ENCODE measurements at places on chromosomes 5 and 9. TPM values are rescaled to one million over a fixed set of nuclear protein-coding genes. Genes with fewer than 3 reads are reported as not detected.

GRCh38 chr9:94761481-94761880, 35.0 kb downstream of the AOPEP start:
- peaks cover 7% of the 10 kb centered on the region for H3K4me1 ChIP-seq
- no peak for DNase-seq
- no peak overlapping the region for H3K27ac ChIP-seq
- no peaks in the 10 kb centered on the region for H3K27me3 ChIP-seq
- no peaks in the 10 kb centered on the region for H3K36me3 ChIP-seq
- H3K4me3 ChIP-seq: no peak overlapping the region

DNA sequence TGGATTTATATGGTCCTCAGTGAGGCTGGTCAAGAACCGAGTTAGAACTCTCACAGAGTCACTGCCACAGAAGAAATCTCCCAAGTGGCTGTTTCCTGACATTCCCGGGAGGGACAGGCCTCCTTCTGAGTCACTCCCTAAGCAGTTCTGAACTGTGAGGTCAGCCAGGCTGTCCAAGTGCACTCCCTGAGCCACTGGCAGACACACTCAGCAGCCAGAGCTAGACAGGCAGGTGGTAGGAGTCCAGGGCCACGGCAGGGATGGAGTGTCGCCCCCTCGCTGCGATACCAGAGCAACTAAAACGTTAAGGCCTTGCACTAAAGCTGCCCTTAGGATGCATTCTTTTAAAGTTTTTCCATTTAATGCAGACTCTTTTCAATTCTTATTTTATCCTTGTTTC, 3.4 kb downstream of the IL4 start:
- peaks cover 16% of the 10 kb centered on the region for H3K36me3 ChIP-seq
- H3K27me3 ChIP-seq: peaks cover 7% of the 10 kb centered on the region
- no peak overlapping the region for H3K27ac ChIP-seq
- no peak overlapping the region for H3K4me3 ChIP-seq

DNA sequence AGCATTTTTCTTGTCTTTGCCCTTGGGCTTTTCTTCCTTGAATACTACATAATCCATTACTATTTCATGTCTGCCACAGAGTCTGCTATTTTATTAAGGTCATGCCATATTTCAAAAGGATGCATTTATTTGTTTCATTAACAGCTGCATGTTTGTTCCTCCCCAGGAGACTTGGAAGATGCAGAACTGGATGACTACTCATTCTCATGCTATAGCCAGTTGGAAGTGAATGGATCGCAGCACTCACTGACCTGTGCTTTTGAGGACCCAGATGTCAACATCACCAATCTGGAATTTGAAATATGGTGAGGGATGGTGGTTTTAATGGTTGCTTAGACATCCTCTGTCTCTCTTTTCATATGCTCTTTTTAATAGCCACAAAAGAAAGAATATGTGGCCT, 4.0 kb downstream of the IL7R start:
- H3K27ac ChIP-seq: no peak overlapping the region
- no peaks in the 10 kb centered on the region for H3K27me3 ChIP-seq
- DNase-seq: no peak
- H3K36me3 ChIP-seq: no peaks in the 10 kb centered on the region
- no peaks in the 10 kb centered on the region for H3K4me1 ChIP-seq
- H3K4me3 ChIP-seq: no peak overlapping the region

DNA sequence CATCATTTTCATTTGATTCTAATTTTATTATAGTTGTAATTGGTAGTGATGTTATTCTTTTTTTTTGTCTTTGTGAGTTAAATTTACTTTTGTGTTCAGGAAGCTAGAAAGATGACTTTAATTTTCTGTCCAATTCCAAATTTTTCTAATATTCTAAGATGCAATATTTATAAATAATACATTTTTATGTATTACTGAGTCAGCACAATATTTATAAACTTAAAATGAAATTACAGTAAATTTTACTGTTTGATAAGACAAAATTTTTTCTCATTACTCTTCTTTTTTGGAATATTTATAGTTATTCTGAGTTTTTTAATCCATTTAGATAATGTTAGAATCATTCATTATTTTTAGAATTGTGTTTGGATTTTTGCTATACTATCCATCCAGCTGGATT, 1637.9 kb upstream of the ACO1 start:
- DNase-seq: no peak
- H3K36me3 ChIP-seq: no peaks in the 10 kb centered on the region
- H3K4me3 ChIP-seq: no peak overlapping the region
- H3K4me1 ChIP-seq: no peaks in the 10 kb centered on the region
- H3K27me3 ChIP-seq: no peaks in the 10 kb centered on the region

Gene IRF1
- 2.8 TPM for total RNA-seq

Gene DOCK8
- 0.22 TPM for total RNA-seq

GRCh38 chr5:172733131-172733973, 37.6 kb downstream of the DUSP1 start:
- peaks cover 4% of the 10 kb centered on the region for H3K27me3 ChIP-seq
- peak overlapping the region; percentile 18 for H3K4me3 ChIP-seq
- no peak overlapping the region for H3K27ac ChIP-seq

GRCh38 chr9:114446672-114447450, 58.4 kb downstream of the WHRN start:
- no peaks in the 10 kb centered on the region for H3K36me3 ChIP-seq
- no peaks in the 10 kb centered on the region for H3K27me3 ChIP-seq
- H3K4me3 ChIP-seq: no peak overlapping the region
- H3K4me1 ChIP-seq: no peaks in the 10 kb centered on the region
- no peak overlapping the region for H3K27ac ChIP-seq

GRCh38 chr5:136058039-136058971, 29.5 kb downstream of the TGFBI start:
- no peak overlapping the region for H3K27ac ChIP-seq
- DNase-seq: no peak
- H3K4me3 ChIP-seq: no peak overlapping the region
- H3K4me1 ChIP-seq: peaks cover 10% of the 10 kb centered on the region
- H3K27me3 ChIP-seq: peaks cover 2% of the 10 kb centered on the region

GRCh38 chr5:111183064-111183463, 41.1 kb upstream of the CAMK4 start:
- peaks cover 4% of the 10 kb centered on the region for H3K36me3 ChIP-seq
- no peaks in the 10 kb centered on the region for H3K4me1 ChIP-seq

- H3K27ac ChIP-seq: no peak overlapping the region
- H3K4me1 ChIP-seq: peaks cover 6% of the 10 kb centered on the region
- no peaks in the 10 kb centered on the region for H3K36me3 ChIP-seq
- H3K27me3 ChIP-seq: no peaks in the 10 kb centered on the region
- no peak overlapping the region for H3K4me3 ChIP-seq
Observed at GRCh38 chr9:7394002-7394774, 405.4 kb downstream of the DMAC1 start.

DNA sequence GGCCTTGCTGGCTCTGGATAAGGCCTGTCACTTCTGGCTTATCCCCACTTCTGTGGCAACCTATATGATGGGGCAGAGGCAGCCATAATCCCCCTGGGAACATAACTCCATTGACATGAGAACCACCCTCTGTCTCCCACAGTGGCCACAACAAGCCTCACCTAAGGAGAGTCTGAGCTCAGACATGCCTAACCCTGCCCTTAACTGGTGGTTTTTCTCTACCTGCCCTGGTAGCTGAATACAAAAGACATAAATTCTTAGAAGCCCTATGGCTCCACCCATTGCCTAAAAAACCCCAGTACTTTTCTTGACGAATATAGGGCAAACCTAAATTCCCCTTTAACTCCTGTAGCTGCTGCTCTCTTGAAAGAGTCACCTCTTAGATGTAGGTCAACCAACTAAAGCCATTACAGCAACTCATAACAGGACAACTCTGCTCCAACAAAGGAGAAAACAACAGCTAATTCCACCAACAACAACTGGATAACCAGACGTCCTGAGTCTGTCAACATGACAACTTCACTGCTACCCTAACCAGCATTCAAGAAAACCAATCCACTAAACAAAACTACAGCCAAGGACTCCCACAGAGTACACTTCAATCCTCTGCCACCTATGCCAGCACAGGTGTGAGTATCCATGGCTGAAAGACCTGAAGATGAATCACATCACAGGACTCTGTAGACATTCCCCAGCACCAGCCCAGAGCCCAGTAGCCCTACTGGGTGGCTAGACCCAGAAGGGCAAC, 427.7 kb downstream of the PRELID2 start:
- no peak overlapping the region for H3K27ac ChIP-seq
- H3K4me3 ChIP-seq: no peak overlapping the region
- peaks cover 2% of the 10 kb centered on the region for H3K27me3 ChIP-seq
- H3K4me1 ChIP-seq: no peaks in the 10 kb centered on the region
- H3K36me3 ChIP-seq: peaks cover 13% of the 10 kb centered on the region

- no peak for DNase-seq
- no peaks in the 10 kb centered on the region for H3K36me3 ChIP-seq
- H3K27ac ChIP-seq: no peak overlapping the region
- no peak overlapping the region for H3K4me3 ChIP-seq
- H3K27me3 ChIP-seq: peaks cover 12% of the 10 kb centered on the region
- H3K4me1 ChIP-seq: peaks cover 16% of the 10 kb centered on the region
Observed at GRCh38 chr9:131840220-131840619, 100.3 kb upstream of the RAPGEF1 start.

Gene ELOVL7
- total RNA-seq: 0.59 TPM

Gene UBE2B
- total RNA-seq: 67.3 TPM

DNA sequence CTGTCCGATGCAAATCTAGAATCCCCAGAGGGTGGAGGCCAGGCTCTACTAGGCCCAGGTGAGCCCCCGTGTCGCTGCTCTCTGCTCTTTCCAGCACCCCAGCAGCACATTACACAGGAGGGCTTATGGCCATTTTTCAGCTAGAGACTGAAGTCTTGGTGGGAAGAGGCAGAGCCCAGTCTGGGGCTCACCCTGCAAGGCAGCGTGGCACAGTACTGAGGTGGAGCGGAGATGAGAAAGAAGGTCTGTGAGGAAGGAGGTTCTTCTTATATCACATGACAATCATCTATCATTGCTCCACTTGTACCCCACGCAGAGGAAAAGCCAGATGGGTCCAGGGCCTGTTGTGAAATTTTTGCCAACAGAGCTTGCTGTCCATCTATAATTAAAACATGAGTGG, 10.0 kb upstream of the KIF12 start:
- peaks cover 7% of the 10 kb centered on the region for H3K27me3 ChIP-seq
- H3K36me3 ChIP-seq: peaks cover 3% of the 10 kb centered on the region
- H3K27ac ChIP-seq: peak overlapping the region; percentile 64
- H3K4me3 ChIP-seq: no peak overlapping the region
